Erythroblast (primary cell): ENCODE measurements at places on chromosomes 5 and 9.

GRCh38 chr9:137828527-137829259, 48.9 kb upstream of the CACNA1B start:
- DNase-seq = peak; percentile 35

GRCh38 chr5:147963948-147964693, 57.8 kb upstream of the C5orf46 start:
- DNase-seq = no peak

GRCh38 chr9:131594906-131595665, 49.8 kb downstream of the PRRT1B start:
- DNase-seq = no peak

DNA sequence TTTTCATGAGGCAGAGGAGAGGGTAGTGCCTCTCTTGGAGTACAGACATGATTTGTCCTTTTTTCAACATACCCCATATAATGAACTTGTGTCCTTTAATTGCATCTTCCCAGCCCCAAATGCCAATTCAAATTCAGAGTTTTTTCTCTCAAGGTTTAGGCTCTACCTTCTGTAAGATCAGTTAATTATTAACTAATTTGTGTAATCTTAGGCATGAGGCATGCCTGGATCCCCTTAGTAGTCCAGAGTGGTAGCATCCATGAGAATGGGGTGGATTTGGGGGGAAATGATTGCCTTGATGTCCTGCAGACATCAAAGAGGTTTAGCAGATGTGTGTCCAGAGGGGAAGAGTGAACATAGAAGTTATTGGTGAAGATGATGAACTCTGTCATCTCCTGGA, 533.3 kb downstream of the LRRC70 start:
- DNase-seq = no peak

DNA sequence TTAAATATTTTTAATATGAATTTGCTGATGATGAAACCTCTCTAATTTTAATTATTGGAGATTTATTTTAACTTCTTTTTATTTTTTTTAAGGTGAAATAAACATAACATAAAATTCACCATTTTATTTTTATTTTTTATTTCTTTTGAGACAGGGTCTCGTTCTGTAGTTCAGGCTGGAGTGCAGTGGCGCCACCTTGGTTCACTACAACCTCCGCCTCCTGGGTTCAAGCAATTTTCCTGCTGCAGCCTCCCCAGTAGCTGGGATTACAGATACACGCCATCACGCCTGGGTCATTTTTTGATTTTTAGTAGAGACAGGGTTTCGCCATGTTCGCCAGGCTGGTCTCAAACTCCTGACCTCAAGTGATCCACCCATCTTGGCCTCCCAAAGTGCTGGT, 402.9 kb downstream of the PRR16 start:
- no peak for DNase-seq

GRCh38 chr9:129554649-129555048, 66.3 kb downstream of the C9orf50 start:
- no peak for DNase-seq

DNA sequence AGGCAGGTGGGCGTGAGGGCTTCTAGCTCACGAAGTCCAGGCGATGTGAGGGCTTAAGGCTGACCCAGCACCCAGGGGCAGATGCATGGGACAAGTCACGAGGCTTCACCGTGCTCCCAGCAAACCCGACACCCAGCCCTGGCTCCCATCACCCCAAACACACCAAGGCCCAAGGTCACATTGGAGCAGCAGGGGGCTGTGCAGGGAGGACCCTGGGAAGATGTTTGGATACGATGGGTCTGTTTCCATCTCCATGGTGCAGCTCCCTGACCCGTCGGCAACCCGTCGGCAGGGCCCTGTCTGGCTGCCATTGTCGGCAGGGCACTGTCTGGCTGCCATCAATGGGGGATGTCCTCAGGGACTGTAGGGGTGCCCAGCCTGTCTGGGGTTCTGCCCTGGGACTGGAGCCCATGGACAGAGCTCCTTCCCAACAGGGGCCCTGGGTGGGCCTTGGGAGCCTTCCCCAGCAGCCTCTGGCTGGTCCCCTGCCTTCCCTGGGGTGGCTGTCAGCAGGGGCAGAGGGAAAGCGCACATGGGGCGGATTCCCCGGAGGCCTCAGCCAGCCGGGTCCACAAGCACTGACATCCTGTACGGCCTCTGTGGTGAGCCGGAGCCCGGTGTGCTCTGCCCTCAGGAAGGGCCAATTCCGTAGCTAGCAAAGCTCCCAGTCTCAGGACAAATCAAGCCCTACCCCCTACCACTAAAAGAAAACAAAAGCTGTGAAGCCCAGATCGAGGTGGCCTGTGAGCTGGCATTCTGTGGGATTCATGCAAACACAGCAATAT, 47.1 kb downstream of the NACC2 start:
- no peak for DNase-seq

GRCh38 chr5:7686794-7687193, 164.1 kb downstream of the CFAP90 start:
- DNase-seq = no peak

DNA sequence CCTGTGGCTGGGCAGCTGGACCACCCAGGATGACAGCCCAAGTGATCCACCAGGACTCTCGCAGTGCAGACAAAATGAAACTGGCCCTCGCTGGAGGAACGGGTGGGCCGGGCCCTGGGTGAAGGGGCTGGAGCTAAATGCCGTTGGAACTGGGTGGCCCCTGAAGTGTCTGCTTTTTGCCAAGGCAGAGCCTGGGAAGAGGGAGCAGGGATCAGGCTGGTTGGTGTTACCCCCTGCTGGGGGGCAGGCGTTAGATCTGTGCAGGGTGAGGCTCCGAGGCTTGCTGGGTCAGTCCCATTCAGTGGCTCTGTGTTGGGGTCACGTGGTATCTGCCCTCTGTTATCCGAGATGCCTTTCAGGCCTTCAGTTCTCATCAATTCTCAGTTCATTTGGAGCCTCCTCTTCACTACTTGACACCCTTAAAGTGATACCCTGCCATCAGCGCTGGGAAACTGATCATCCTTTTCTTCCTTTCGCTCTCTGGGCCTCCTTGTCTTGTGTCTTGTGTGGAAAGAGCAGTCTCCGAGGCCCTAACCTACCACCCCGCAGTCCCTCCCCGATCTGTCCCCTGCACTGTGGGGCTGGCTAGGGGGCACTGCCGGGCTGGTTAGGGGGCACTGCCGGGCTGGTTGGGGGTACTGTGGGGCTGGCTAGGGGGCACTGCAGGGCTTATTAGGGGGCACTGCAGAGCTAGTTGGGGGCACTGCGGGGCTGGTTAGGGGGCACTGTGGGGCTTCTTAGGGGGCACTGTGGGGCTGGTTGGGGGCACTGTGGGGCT, 37.3 kb downstream of the COL5A1 start:
- no peak for DNase-seq

DNA sequence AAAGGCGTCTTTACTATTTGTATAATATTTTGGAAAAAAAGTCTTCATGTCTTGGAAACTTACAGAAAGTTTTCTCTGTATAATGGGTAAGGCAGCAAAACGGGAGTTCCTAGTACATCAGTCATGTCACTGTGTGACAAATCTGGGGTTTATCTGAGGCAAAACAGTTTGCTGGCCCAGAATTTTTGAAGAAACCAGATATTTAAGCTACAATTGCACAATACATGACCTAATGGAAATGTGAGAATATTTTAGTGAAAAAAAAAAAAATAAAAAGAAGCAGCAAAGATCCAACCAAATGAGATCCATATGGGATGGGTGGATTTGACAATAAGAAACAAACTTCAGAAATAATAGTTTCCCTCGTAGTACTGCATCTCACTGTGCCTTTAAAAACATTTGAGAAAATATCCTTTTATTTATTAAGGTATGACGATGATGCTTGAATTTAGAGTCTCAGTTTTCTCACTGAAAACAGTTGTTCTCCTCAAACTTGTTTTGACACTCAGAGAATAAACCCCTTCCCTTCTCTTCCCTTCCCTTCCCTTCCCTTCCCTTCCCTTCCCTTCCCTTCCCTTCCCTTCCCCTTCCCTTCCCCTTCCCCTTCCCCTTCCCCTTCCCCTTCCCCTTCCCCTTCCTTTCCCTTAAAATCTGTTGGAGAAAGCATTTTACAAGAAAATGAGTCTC, 180.5 kb upstream of the TUT7 start:
- no peak for DNase-seq

DNA sequence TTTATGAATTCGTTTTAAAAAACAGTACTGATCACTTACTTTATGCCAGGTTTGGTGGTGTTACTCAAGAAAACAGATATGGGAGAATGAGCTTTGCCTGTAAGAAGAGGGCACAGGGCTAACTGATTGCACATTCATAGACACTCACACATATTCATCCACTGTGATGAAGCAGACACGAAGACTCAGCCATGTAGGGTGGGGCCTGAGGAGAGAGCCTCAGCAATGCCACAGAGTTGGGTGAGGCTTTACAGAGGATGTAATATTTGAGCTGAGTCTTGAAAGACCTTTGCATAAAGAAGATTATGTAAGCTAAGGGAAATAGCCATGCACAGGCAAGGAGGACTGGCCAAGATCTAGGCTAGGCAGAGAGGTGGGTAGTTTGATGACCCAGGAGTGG, 472.8 kb downstream of the PSAT1 start:
- no peak for DNase-seq

DNA sequence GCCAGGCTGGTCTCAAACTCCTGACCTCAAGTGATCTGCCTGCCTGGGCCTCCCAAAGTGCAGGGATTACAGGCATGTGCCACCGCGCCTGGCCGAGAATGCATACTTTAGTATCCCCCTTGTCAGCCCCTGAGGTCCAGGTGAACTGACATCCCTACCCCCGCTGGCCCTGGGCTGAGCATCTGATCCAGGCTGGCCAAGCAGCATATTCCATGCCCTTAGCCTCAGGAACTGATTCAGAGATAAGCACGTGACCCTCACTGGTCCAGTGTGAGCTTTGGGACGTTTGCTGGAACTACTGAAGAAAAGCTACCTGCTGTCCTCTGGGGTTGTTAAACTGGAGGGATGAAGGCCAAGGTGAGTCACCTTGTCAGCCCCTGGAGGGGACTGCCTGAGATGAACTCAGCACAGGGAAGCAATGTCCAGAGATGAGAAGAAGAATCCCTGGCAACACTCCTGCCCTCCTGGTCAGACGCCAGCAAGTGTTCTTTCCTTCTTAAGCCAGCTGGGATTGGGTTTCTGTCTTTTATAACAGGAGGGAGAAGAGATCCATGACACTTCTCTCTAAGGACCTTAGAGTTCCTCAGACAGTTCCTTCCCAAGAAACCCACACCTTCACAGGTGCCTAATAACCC, 59.1 kb upstream of the FBXW11 start:
- DNase-seq = no peak

GRCh38 chr5:63570752-63571151, 391.5 kb downstream of the HTR1A start:
- no peak for DNase-seq

- DNase-seq = no peak
Observed at GRCh38 chr5:163089230-163089629, 348.2 kb upstream of the CCNG1 start.

- DNase-seq = no peak
Observed at GRCh38 chr9:23779220-23779619, 46.8 kb downstream of the ELAVL2 start.

- no peak for DNase-seq
Observed at GRCh38 chr5:166551384-166551783, 1740.1 kb upstream of the WWC1 start.

DNA sequence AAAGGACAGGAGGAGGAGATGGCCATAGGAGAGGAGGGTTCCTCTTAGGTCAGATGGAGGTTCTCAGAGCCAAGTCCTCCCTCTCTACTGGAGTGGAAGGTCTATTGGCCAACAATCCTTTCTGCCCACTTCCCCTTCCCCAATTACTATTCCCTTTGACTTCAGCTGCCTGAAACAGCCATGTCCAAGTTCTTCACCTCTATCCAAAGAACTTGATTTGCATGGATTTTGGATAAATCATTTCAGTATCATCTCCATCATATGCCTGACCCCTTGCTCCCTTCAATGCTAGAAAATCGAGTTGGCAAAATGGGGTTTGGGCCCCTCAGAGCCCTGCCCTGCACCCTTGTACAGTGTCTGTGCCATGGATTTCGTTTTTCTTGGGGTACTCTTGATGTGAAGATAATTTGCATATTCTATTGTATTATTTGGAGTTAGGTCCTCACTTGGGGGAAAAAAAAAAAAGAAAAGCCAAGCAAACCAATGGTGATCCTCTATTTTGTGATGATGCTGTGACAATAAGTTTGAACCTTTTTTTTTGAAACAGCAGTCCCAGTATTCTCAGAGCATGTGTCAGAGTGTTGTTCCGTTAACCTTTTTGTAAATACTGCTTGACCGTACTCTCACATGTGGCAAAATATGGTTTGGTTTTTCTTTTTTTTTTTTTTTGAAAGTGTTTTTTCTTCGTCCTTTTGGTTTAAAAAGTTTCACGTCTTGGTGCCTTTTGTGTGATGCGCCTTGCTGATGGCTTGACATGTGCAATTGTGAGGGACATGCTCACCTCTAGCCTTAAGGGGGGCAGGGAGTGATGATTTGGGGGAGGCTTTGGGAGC, 3.1 kb downstream of the EGR1 start:
- DNase-seq = no peak

DNA sequence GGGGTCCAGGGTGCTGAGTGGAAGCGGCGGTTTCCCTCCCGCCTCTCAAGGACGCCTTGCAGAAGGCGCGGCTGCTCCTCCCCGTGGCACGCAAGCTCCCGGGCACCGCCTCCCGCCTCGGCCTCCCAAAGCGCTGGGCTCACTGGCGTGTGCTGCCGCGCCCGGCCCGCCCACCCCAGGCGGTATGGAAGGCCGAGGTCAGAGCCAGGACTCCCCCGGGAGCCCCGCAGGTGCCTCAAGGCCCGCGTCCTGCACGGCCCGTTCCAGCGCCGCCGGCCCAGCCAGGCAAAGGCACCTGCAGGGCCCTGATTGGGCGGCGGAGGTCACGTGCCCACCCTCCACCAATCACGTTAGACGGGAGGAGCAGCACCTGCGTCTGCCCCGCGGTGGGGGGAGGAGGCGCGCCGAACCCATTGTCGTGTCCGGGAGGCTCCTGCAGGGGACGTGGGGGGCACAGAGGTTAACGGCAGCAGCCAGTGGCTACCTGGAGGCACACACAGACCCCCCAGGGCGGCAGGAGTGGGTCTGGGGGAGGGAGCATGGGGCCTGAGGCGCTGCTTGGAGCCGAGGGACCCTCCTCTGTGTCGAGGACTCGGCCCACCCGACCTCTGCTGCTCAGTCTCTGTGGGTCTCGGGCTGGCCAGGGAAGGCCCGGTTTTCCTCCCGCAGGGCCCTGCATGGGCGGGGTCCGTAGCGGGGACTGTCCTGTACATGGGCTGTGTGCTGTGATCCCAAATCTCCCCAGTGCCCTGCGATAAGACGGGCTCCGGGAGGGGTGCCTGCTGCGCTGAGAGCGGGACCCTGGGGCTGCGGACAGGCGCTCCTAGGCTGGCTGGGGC, 2.0 kb upstream of the LCN12 start:
- DNase-seq = peak; percentile 96

GRCh38 chr5:125037020-125037419, 290.6 kb upstream of the ZNF608 start:
- no peak for DNase-seq

DNA sequence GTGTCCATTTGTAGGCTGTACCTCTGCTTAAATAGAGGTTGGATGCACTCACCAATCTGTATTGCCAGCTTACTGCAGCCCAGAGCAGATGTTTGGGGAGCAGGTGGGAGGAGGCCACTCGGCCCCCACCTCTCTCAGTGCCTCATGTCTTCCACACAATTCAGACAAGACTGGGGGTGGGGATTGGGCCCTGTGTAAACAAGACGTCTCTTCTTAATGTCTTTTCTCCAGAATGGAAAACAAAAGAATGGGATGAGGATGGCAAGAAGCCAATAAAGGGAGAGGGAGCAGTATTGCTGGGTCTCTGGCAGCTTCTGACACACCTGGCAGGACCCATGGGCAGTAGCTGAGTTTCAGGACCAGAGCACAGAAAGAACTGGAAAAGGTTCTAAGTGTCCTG, 64.9 kb downstream of the SIL1 start:
- DNase-seq = no peak
